Stimulated activated CD8-positive, alpha-beta memory T cell treated with anti-CD3 and anti-CD28 coated beads, Interleukin-12 subunit alpha, Interleukin-12 subunit beta, amount 100 ng/mL, for 1 hour (primary cell): ENCODE measurements at places on chromosomes 13 and 19.

DNA sequence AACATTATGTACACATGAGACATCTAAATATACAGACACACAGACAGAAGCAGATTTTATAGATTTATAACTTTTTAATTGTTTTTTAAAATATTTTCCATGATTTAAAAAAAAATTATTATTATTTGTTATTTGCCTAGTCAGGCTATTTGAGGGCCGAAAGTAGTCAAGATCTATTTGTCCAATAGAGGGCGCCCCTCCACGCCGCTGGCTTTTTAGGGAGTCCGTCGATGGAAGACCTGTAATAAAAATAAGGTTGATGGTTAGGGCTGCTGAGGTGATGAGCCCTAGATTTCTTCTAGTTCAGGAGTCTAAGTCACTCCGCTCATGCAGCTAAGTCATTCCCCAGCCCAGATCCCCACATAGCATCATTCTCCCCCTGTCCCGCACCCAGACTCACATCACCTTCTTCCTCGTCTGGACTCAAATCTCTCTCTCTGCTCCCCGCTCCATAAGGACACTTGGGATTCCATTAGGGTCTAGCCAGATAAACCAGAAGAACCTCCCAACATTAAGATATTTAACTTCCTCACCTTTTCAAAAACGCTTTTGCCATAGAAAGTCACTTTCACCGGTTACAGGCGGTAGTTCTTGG is 33.9 kb upstream of the CEACAM21 start:
- peak; percentile 73 for DNase-seq

GRCh38 chr19:36514012-36514612 is 14.0 kb downstream of the ZNF260 start:
- DNase-seq, result no peak

GRCh38 chr13:85148009-85148408 is 651.2 kb downstream of the SLITRK6 start:
- no peak for DNase-seq

- DNase-seq, result no peak
Measured at GRCh38 chr13:48827709-48828108, 148.0 kb upstream of the FNDC3A start.

GRCh38 chr13:39575641-39576238 is 27.3 kb downstream of the LHFPL6 start:
- no peak for DNase-seq

DNA sequence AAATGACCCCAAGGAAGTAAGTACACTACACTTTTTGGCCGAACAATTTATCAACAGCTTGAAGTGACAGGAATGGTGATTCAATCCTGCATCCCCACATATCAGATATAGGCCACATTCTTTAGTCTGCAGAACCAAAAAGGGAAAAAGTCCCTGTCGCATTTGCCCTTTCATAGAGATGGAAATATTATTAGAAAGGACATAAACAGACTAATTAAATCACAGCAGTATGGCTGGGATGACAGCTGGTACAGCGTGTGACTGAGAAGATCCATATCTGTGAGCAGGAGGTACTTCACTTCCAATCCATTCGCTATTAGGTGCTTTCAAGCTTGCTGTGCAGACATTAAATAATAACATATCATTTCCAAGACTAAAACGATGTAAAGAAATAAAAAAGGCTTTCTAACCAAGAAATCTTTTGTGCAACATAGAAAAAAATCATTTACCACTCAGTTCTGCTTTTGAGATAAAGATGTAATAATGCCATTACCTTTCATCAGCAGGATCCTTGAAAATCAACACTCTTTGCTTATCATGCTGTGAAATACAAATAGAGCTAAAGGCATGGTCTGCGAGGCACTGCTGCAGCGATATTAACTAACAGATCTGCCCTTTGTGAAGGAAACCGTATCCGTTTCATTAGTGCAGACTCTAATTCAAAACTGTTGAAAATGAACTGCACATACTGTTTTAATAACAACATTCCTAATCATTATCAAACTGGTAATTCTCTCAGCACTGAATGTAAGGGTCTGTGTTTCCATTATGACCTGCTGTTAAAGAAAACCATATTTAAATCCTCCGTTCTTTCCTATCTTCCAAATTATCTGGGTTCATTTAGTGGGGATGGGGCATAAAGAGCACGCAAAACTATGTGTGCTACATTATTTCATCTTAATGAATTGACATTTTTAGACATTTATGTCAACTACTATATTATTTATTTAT is 245.6 kb downstream of the DACH1 start:
- DNase-seq, result no peak

DNA sequence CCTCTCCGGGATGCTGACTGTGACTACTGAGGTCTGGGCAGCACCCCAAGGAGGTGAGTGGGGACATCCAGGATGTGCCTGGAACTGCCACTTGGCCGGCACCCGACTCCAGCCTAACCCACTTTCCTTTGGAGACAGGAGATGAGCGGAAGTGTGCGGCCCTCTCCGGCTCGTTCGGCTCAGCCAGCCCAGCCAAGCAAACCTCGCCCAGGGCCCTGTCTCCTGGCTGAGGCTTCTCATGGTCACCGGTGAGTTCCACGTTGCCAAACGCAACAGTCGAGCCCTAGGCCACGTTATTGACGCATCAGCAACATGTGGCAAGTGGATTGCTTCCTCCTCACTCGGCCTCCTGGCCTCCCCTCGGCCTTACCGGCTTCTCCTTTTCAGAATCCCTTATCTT is 5.5 kb downstream of the SLC7A10 start:
- DNase-seq, result no peak

DNA sequence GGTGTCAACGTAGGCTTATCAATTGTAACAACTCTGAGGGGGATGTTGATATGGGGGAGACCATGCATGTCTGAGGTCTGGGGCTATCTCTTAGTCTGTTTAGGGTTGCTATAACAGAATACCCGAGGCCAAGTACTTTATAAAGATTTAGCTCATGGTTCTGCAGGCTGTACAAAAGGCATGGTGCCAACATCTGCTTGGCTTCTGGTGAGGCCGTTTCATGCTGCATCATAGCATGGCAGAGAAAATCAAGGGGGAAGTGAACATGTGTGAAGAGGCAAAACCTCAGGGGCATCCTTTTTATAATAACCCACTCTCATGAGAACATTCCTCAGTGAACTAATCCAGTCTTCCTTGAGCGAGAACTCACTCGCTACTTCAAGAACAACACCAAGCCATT is 353.8 kb downstream of the ENOX1 start:
- DNase-seq, result no peak

DNA sequence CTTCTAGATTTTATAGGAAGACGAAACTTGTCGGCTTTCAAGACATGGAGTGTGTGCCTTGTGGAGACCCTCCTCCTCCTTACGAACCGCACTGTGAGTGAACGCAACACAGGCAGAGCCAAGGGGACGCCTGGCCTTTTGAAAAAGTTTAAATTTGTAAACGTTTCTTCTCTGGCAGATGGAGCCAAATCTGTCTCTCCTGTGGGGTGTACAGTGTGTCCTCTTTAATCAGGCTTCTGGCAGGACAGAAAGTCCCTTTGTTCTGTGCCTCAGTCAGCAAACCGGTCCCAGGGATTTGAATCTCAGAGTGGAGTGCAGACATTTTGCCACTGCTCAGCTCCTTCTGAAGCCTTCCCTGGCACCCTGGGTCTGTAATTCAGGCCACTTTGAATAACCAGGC is 56.5 kb downstream of the TNFRSF19 start:
- no peak for DNase-seq

GRCh38 chr19:56170261-56170660 is 5.5 kb upstream of the GALP start:
- DNase-seq, result no peak

DNA sequence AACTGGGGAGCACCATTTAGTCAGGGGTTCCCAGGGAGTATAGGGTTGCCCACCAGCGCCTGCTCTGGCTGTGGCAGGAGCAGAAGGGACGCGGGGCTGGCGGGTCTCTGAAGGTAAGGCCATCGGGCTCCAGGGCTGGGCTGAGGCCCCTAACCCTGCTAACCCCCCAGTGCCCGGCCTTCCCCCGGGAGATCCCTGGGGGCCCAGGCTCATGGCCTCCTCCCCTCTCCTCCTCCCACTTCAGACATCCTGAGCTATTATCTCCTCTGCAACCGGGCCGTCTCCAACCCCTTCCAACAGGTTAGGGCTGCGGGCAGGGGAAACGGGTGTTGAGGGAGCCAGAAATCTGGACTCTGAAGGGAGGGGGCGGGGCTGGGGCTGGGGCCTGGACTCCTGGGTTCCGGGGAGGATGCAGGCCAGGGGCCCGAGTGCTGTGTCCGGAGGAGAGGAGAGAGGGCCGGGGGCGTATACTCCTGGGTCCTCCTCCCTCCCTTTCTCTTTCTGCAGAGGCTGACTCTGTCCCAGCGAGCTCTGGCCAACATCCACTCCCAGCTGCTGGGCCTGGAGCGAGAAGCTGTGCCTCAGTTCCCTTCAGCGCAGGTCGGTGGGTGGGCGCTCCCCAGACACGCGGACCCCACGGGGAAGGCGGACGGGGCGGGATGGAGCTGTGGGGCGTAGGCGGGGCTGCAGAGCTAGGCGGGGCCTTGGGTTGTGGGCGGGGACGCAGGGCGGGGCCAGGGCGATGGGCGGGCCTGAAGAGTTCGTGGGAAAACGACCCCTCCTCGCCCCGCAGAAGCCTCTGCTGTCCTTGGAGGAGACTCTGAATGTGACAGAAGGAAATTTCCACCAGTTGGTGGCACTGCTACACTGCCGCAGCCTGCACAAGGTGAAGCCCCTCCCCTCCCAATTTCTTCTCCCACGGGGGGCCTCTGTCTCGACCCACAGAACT is 15.3 kb downstream of the TTYH1 start:
- peak; percentile 10 for DNase-seq

- DNase-seq, result no peak
Measured at GRCh38 chr13:33057019-33057780, 41.0 kb downstream of the KL start.

DNA sequence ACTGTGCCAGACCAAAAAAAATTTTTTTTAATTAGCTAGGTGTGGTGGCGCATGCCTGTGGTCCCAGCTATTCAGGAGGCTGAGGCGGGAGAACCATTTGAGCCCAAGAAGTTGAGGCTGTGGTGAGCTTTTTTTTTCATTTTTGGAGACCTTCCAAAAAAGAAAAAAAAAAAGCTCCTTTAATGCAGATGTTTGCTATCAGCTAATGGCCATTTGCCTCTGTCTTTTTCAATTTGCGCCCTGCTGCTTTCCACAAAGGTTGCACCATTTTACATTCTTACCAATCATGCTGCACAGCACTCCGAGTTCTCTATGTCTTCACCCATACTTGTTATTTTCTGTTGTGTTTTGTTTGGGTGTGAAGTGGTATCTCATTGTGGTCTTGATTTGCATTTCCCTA is 15.6 kb upstream of the SMARCA4 start:
- no peak for DNase-seq

DNA sequence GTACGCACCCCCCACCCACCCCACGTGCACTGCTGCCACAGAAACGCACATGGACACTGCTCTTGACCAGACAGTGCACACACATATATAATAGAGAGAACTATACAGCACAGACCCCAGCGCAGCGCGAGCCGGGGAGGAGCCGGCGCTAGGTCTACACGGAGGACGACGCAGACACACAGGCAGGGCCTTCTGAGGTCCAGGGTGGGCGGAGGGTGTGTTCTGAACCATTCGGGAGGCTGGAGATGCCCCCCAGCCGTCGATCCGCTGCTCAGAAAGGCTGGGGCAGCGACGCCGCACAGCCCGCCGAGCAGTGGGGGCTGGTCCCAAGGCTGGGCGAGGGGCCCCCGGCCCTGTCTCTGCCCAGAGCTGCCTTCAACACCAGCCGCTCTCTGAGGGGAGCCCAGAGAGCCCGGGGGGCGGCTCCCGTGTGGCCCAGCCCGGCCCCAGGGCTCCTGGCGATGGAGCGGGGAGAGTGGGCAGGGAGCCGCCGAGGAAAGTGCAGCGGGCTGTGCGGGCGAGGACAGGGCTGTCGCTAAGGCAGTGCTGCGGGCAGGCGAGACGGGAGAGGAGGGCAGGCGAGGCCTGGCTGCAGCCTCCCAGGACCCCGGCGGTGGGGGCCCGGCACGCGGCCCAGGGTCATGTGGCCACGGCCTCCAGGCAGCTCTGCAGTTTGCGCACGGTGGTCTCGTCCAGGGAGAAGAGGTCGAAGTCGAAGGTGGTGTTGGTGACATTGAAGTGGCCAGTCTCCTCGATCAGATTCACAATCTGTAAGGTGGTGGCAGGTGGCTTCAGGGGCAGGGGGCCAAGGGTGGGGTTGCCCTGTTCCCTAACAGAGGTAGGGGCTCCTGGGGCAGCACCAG is 67.1 kb downstream of the MLLT1 start:
- DNase-seq, result no peak

DNA sequence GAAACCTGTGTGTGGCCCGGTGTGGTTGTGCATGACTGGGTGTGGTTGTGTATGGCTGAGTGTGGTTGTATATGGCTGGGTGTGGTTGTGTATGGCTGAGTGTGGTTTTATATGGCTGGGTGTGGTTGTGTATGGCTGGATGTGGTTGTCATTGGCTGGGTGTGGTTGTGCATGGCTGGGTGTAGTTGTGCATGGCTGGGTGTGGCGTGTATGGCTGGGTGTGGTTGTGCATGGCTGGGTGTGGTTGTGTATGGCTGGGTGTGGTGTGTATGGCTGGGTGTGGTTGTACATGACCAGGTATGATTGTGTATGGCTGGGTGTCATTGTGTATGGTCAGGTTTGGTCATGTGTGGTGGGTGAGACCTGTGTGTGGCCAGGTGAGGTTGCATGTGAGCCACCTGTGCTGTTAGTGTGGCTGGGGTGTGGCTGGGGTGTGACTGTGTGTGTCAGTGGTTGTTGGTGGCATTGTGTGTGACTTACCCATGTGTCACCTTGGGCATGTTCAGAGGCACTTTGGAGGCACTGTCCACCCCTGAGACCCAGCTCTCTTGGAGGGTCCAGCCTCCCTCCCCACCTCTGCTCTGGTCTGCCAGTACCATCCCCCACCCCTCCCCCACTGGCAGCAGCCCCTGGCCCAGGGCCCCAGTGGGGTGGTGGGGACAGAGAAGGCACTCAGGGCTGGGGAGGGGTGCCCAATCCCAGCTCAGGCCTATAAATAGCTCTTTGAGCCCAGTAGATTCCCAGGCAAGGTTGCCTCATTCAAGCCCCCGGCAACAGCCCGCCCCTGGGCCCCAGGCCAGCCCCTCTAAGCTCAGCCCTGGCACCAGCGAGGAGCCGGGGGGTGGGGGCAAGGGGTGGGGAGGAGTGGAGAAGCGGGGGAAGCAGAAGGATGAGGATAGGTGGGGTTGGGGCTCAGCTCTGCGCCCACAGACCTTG is 3.9 kb upstream of the NCAN start:
- DNase-seq, result no peak
